ENCODE measurements at places on chromosomes 12 and 14.

- peak; percentile 14 for DNase-seq
These were observed 14.2 kb upstream of the TXNRD1 start for GRCh38 chr12:104201238-104202001.

- DNase-seq, result no peak
These were observed 48.4 kb downstream of the GALNT4 start for GRCh38 chr12:89476232-89476631.

- no peak for DNase-seq
These were observed 1.4 kb downstream of the GUCY2C start for GRCh38 chr12:14694970-14695369.

GRCh38 chr12:78711954-78712353, 152.6 kb upstream of the SYT1 start:
- DNase-seq, result no peak

DNA sequence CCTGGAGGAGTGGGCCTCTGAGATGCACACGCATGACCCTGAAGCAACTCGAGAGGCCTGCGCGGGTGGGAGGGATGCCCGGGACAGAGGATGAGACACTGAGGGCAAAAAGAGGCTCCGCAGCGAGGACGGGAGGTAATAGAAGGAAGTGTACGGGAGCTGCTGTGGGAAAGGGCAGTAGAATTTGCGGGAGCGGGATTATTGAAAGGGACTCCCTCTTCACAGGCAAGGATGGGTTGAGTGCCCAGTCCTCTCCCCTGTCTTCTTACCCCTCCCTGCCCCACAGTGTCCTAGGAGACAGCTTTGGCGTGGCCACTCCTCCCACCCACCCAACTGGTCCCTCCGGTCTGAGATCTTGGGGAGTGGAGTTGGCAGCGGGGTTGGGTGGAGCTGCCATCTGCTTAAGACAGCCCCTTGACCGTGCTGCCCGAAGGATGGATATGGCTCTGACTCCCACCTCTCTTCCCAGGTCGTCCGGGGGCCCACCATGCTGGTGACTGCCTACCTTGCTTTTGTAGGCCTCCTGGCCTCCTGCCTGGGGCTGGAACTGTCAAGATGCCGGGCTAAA, 15.7 kb upstream of the ESPL1 start:
- no peak for DNase-seq

DNA sequence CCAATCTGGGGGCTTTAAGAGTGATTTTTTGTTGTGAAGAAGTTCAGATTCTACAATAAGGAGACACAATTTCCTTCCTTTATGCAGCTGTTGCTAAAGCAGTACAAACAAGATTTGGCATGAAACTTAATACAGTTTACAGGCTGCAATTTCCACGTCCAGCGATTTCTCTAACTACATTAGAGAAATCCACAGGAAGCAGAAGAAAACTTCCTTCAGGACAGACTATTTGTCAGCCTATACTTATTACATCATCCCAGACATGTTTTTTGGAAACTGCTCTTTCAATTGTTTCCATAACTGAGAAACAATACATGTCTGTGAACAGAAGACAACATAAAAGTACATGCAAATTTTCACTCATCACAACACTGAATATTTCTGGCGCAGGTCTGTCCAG, 204.3 kb downstream of the TTC7B start:
- DNase-seq, result no peak

GRCh38 chr12:114400925-114401324, 5.0 kb downstream of the TBX5 start:
- no peak for DNase-seq

GRCh38 chr14:36768638-36769337, 107.1 kb downstream of the PAX9 start:
- DNase-seq, result no peak

DNA sequence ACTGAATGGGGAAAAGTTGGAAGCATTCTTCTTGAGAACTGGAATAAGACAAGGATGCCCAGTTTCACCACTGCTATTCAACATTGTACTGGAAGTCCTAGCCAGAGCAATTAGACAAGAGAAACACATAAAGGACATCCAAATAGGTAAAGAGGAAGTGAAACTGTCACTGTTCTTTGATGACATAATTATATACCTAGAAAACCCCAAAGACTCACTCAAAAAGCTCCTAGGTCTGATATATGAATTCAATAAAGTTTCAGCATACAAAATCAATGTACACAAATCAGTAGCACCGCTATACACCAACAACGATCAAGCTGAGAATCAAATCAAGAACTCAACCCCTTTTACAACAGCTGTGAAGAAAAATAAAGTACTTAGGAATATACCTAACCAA, 157.3 kb upstream of the DDHD1 start:
- DNase-seq, result no peak

DNA sequence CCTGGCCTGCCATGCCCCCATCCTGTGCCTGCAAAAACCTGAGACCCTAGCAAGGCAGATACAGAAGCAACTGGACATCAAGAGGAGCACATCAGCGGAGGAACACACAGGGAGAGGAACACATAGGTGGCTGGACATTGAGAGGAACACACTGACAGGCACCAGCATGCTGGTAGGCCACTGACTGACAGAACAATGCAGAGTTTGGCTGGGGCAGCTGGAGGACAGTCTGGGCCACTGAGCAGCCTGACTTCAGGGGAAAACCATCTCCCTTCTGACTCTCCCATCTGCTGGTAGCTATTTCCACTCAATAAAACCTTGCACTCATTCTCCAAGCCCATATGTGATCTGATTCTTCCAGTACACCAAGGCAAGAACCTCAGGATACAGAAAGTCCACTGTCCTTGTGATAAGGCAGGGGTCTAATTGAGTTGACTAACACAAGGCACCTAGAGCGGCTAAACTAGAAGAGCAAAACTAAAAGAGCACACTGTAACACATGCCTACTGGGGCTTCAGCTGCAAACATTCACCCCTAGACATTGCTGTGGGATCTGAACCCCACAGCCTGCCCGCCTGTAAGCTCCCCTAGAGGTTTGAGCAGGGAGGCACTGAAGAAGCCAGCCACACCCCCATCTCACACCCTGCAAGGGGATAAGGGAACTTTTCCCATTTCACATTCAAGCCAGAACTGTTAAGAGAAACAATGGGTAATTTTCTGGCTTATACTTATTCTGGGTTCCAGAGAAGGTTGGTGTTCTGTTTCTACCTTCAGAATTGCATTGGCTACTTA, 22.1 kb downstream of the CLECL1 start:
- DNase-seq, result no peak

GRCh38 chr14:56810836-56811592, 735 bp upstream of the OTX2 start:
- DNase-seq, result no peak

GRCh38 chr14:99516871-99517642, 35.8 kb downstream of the CCNK start:
- no peak for DNase-seq

DNA sequence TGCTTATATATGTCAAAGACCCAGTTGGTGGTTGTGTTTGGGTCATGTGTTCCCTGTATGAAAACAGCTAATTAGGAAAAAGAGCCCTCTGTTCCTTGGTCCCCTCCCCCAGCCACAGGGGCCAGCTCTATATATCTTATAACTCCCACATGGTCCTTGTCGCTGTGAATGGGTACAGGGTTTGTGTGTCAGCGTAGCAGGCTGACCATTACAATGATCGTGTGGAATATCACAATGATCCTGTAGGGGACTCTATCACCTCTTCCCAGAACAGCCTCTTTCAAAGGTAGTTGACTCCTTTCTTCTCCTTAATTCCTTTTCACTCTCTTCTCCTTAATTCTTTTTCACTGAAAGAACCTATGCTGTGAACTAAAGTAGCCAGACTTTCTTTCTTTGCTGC, 51.6 kb upstream of the RIC8B start:
- no peak for DNase-seq

DNA sequence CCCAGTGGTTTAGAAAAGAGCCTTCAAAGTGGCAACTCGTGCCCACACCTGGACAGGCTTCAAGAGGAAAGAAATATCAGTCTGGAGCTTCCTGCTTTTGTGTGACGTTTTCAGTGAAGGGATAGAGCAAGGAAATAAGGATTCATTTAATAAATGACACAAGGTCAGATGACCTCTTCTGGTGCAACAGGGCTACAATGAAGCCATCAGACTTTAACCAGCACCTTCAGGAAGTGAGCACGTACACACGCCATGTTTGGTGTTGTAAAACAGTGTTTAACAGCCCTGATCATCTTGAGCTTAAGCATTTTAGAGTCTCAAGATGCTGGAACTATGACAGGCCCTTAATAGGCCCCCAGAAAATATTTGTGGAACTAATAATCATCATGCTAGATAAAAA, 59.1 kb downstream of the CCDC60 start:
- DNase-seq, result no peak

Measured in stimulated activated CD4-positive, alpha-beta T cell treated with anti-CD3 and anti-CD28 coated beads, Interleukin-15, amount 100 ng/mL, for 48 hours (primary cell).